EH (cell line): ENCODE measurements at places on chromosomes 2 and 18.

DNA sequence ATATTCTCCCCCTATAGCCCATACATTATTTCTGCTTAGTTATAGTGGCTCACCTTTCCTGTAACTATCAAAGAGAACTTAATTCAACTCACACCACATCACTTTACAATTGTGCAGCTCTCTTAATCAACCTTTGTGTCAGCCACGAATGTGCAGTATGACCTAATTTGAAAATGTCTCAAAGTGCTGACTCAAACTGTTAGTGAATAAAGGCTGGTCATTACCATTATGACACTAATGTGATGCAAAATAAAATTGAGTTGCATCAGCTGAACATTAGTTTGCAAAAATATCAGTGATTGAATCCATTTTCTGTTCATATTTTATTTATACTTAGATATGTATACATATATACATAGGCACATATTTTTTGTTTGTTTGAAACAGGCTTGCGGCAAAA, 251.8 kb downstream of the MEIS1 start:
- peak; percentile 16 for DNase-seq

DNA sequence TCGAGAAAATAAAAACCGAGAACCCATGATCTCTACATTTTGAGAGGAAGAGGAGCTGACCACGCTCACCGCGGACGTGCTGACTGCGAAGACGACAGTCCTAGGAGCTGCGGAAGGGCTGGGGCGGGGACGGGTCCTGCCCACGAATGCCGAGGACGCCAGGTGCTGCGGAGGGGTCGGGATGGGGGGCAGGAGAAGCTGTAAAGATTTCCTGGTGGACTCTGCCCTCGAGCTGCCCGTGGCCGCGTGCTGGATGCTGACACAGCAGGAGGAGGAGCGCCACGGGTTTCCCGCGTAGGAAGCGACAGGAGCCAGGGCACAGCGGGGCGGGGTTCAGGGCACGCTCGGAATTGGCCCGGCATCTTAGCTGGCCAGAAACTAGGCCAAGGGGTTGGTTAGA, 22.2 kb downstream of the ZSCAN30 start:
- no peak for DNase-seq

DNA sequence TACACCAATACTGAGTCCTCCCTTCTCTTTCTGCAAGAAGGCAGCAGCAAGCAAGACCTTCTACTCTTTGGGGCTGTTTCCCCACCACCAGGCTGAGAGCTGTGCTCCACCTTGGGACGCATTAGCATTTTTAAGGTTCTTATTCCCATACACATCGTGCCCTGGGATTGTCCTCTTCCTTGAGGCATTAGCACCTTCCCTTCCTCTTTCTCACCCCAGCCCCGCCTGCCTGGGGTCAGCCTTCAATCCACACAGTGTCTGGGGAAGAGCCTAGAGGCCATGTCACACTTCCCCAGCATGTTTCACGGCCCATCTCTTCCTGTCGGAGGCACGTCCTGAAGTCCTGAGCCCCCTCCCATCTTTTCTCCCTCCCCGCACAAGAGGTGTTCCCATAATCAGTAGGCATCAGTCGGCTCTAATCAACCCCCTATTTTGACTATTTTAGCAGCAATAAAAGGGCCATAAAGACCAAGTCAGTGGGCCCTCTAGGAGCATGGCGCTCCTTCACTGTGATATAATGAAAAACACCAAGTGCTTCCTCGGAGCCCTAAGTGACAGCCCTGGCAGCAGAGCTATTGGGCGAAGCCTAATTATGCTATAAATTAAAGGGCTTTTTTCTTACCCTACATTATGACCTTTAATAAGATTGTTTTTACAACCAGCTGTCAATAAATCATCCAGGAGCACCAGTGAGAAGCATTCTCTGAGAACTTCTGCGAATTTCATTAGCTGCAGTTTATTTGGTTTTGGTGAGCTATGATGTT, 55.0 kb upstream of the PKDCC start:
- no peak for DNase-seq

- DNase-seq = peak; percentile 88
These were observed 24.7 kb upstream of the AGAP1 start for GRCh38 chr2:235468978-235469655.

DNA sequence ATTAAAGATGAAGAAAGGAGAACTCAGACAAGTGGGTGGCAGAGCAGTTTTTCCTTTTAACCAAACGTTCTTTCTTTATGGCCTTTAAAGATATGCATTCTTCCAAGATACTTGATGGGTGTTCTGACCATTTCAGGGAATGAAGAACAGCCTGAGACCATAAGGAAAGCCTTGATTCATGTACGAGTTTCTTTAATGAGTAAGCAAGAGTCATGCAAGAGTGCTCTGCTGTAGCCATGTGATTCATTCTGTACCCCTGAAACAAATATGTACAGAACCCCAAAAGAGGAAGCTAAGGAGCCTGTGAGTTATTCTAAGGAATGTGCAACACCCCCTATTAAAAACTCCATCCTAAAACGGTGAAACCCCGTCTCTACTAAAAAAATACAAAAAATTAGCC, 372.8 kb downstream of the MTX2 start:
- peak; percentile 89 for DNase-seq

DNA sequence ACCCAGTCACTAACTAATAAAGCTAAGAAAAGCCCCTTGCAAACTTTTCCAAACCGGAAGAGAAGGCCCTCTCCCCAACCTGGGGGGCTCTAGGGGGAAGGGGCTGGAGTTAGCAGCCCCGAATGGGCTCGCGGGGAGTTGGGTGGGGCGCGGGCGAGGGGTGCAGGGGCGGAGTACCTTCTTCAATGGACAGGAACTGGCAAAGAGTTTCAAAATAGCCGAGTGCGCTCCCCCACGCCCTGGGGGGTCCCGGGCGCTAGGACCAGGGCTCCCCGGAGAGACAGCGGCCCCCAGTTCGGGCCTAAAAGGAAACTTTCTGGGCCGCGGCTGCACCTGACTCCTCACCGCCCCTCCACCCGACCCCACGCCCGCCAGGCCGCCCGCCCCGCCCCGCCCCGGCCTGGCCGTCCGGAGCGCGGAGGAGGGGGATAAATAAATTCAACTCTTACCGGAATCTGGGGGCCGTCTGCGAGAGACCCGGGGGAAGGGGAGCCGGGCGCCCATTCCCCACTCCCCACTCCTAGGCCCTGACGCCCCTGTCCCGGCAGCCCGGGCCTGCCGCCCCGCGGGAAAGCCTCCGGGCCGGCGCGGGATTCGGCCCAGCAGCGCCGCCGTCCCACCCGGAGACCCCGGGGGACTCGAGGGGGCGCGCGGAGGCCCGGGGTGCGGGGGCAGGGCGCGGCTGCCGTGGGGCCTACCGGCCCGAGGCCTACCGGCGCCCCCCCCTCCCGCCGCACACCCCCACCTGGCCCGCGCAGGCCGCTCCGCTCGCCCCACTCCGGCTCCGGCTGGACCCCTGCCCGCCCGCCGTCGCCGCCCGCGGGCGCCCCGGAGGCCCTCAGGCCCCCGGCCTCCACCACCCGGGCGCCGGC, 868 bp downstream of the INO80D start:
- DNase-seq = peak; percentile 37

- DNase-seq = peak; percentile 88
These were observed 110.9 kb downstream of the NAB1 start for GRCh38 chr2:190759749-190760213.

- DNase-seq = peak; percentile 99
These were observed 182.0 kb upstream of the TRIB2 start for GRCh38 chr2:12534646-12535263.

- DNase-seq = no peak
These were observed 12.6 kb upstream of the ELAC1 start for GRCh38 chr18:50955253-50955652.

DNA sequence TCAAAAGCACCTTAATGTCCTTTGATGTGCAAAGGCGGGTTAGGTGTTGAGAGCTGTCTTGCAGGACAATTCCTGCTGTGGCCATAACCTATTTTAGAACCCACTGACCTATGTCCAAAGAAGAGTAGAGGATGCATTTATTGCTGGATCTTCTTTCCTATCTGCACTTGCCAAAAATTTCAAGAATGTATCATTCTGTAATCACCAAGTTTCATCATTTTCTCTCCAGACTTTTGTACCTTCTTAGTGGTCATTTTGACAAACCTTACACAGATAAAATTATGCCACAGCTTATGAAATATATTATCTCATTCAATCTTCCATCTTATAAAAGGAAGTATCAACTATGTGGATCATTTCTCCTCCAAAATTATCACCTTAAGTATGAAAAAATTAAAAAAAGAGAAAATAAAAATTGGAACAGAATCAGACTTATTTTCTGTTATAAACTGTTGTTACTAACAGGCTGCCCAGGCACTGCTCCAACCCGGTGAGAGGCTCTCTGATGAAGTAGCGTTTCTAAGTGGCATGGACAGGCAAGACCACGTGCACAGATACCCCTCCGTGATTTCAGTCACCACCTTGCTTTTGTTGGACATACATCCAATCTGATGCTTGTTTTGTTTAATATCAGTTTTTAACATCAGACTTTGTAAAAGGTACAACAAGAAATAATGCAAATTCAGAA, 559.9 kb upstream of the ID2 start:
- peak; percentile 65 for DNase-seq

GRCh38 chr18:7301094-7301493, 70.2 kb downstream of the LRRC30 start:
- DNase-seq = no peak

- DNase-seq = peak; percentile 89
These were observed 404.8 kb downstream of the TXNL1 start for GRCh38 chr18:56233595-56233994.

- DNase-seq = peak; percentile 97
These were observed 33.2 kb upstream of the CWC22 start for GRCh38 chr2:180040146-180040925.

DNA sequence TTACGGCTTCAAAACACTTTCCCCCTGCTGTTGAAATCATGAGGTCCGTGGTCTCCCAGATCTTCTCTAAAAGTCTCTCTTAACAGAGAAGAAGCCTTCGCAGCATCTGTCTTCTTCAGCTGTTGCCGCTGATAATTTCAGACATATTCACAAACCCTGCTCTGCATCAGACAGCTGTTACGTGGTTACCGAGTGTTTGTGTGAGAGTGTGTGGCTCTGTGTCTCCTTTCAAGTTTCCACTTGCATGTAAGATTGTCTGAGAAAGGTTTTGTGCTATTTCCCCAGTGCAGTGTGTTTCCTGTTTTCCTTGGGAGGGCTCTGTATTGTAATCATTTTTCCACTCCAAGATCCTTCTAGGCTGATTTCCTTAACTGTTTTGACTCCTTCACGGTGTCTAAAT, 32.8 kb downstream of the MAIP1 start:
- peak; percentile 29 for DNase-seq

- no peak for DNase-seq
These were observed 81.1 kb upstream of the OTOF start for GRCh38 chr2:26559044-26559405.

GRCh38 chr2:24121066-24121465, 2.1 kb downstream of the PFN4 start:
- no peak for DNase-seq

DNA sequence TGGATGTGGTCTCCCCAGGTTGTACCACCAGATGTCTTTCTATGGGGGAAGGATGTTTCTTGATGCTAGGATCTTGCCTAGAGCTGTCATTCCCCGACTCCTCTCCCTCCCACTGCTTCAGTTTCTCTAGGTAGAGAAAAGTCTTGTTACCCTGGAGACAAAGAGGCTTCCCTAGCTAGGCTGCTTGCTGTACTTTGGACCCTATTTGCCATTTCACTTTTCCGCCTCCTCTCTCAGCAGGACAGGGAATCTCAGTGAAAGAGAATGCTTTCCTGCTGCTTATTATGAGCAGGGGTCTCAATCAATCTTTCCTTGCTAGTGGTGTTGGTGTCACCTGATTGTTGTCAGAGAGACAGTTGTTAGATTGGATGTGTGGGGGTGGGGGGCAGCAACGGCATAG, 818.8 kb upstream of the GYPC start:
- no peak for DNase-seq

DNA sequence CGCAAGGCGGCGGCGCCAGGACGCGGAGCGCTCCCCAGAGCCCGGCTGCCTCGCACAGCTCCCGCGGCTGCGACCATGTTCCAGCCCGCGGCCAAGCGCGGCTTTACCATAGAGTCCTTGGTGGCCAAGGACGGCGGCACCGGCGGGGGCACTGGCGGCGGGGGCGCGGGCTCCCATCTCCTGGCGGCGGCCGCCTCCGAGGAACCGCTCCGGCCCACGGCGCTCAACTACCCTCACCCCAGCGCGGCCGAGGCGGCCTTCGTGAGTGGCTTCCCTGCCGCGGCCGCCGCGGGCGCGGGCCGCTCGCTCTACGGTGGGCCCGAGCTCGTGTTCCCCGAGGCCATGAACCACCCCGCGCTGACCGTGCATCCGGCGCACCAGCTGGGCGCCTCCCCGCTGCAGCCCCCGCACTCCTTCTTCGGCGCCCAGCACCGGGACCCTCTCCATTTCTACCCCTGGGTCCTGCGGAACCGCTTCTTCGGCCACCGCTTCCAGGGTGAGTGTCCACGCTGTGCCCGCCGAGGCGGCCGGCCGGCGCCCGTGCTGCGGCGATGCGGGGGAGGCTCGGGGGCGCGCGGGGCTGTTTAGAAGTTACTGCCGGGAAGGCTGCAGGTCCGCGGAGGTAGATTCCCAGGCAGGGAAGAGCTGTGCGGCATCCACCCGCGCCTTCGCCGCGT, 696 bp downstream of the EMX1 start:
- DNase-seq = no peak

DNA sequence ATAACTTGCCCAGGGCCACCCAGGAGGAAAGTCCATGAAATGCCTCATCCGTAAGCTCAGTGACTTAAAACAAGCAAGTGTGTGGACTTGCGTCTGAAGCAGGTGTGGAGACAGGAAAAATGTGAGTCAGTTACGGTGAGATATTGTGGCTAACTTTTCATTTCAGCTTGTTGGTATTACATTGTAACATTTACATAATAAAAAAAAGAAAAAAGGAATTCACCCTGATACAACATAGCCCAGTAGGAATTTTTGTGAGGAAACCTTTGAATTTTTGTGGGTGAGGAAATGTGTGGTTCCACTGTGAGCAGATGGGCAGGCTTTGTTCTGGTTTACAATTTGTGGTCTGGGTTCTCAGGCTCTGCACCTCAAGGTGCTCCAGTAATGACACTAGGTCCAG, 33.7 kb upstream of the LYPD6B start:
- peak; percentile 86 for DNase-seq

GRCh38 chr2:21386666-21387065, 262.9 kb downstream of the TDRD15 start:
- no peak for DNase-seq

- no peak for DNase-seq
These were observed 170.8 kb downstream of the INO80D start for GRCh38 chr2:205915130-205915524.

DNA sequence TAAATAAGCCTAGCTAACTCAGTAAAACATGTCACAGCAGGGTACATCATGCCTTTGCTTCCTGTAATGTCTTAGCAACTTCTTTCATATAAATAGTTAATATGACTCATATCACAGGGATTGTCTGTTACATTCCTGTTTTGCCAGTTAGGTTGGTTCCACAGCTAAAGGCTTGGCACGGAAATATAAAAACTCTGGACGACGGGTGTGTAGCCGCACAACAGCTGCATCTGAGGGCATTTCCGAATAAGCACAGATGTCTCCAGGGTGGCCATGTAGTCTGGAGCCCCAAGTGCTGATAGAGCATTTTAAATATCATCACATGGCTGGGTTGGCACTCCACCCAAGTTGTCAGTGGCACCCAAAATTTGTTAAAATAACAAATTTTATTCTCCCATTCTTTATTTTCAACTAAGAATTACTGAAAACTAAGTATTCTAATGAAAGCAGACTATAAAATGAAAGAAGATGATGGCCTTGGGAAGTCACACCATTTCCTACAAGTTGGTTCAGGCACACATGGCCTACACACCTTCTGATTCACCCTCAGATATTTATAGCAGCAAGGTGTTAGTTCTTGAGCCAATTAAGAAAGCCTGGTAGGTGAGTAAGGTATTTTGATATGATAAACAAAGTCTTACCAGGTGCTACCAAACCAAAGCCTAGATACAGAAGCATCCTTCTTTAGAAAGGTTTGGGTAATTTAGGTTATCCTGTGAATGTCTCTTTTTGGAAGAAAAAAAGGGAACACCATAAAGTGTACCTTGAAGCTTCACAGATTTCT, 61.8 kb upstream of the STK17B start:
- DNase-seq = peak; percentile 92
